Renal cortex interstitium (tissue), 15 donors: ENCODE measurements at places on chromosomes 11 and 22. TPM values are rescaled to one million over a fixed set of nuclear protein-coding genes. Genes with fewer than 3 reads are reported as not detected.

LAMTOR1 gene
- polyA plus RNA-seq, result 115 TPM

ARHGAP8 gene
- 57.7 TPM for polyA plus RNA-seq

DGCR6 gene
- polyA plus RNA-seq, result 10.1 TPM

SLC16A8 gene
- polyA plus RNA-seq, result 1.4 TPM

NNMT gene
- 0.68 TPM for polyA plus RNA-seq

FAT3 gene
- 10.3 TPM for polyA plus RNA-seq

DKK3 gene
- 49.7 TPM for polyA plus RNA-seq

MUC6 gene
- 14.8 TPM for polyA plus RNA-seq

INS gene
- polyA plus RNA-seq, result not detected

YWHAH gene
- polyA plus RNA-seq, result 92.6 TPM

PIH1D2 gene
- polyA plus RNA-seq, result 7.4 TPM

BMAL1 gene
- polyA plus RNA-seq, result 12.1 TPM

OR51B2 gene
- not detected for polyA plus RNA-seq
